Caco-2 (cell line): ENCODE measurements at places on chromosomes 11 and 22. TPM values are rescaled to one million over a fixed set of nuclear protein-coding genes. Genes with fewer than 3 reads are reported as not detected.

DNA sequence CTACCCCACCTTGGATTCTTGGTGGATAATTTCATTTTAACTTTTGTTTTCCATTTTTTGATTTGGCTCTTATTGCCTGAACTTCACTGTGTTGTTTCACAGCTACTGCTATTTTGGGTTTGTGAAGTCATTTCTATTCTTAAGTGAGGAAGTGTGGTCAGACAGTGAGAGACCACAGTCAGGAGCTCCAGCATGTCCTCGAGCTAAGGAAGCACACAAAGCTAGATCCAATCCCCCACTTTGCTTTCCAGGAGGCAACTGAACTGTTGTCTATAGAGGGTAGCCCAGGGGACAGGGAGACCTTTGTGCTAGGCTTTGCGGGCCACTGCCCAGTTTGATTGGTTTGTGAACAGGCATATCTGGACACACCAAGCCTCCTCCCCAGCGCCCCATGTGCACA is 251.8 kb upstream of the KIRREL3 start:
- DNase-seq = no peak

DNA sequence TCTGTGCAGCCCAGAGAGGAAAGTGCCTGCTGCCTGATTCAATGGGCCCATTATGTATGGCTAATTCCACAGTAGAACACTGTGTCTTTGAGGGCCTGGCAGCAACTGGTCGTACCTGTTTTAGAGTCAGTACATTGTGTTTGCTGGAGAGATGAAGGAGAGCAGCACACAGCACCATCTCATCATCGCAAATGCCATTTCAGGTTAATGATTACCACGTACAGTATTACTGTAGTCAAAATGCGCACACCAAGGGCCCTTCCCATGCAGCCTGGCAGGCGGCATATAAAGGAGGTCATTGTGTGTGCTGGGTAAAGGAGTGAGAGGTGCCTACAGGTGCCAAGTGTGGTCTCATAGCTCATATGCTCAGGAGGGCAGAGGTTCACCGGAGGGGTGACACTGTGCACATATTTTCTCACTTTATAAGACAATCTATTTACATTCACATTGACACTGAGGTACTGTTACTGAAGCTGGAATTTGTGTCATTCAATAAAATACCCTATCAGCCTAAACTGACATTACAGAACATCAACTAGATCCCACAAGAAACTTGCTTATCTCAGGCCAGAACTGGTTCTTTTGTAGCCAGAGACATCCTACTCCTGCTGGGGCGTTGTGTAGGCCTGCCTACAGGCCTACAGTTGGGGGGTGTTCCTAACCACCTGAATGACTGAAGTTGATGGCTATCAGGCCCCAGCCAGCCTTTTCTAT is 90.4 kb downstream of the APIP start:
- DNase-seq = peak; percentile 78

GRCh38 chr11:72605973-72606747 is 68.1 kb downstream of the PDE2A start:
- no peak for DNase-seq

- DNase-seq = no peak
Measured at GRCh38 chr11:45243967-45244366, 42.2 kb downstream of the SYT13 start.

The LRRC56 gene
- total RNA-seq = 4.3 and 4.4 TPM in 2 replicates

The TRPC6 gene
- total RNA-seq = 0.14 and 0.32 TPM in 2 replicates
